ENCODE measurements at places on chromosomes 6 and 20.

- DNase-seq = no peak
Measured at GRCh38 chr6:5710516-5710915, 296.2 kb downstream of the NRN1 start.

DNA sequence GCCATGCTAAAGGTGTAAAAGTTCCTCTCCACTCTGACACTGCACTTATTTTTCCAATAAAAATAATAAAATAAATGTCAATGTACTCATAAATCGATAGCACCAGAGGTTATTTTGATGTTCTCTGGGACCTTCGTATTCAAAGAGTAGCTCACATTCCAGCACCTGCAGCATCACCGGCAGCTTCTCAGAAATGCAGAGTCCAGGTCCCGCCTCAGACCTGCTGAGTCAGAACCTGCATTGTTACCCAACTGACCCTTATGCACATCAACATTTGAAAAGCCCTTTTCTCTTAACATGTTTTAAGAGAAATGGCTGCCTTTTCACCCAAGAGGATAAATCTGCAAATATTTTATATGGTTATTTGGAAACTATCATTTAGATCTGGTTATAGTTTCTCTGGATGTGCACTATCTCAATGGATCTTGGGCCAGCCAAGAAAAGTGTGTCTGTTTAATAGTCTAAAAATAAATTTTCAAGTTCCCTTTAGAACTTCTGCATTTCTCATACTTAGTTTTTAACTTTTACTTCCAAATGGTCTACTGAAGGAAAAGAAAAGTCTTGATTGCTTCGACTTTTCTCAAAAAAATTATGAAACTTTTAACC lies 216.2 kb upstream of the PRDM1 start:
- DNase-seq = no peak

- no peak for DNase-seq
Measured at GRCh38 chr6:78605909-78606446, 261.4 kb upstream of the IRAK1BP1 start.

- DNase-seq = no peak
Measured at GRCh38 chr6:88775866-88776571, 187.4 kb downstream of the RNGTT start.

GRCh38 chr6:39182604-39183003 lies 46.7 kb downstream of the KCNK5 start:
- no peak for DNase-seq

GRCh38 chr6:164266851-164267250 lies 852.3 kb downstream of the QKI start:
- DNase-seq = no peak

GRCh38 chr6:34066218-34066571 lies 79.7 kb downstream of the GRM4 start:
- DNase-seq = no peak

GRCh38 chr6:47057830-47058540 lies 15.9 kb upstream of the ADGRF1 start:
- DNase-seq = no peak

GRCh38 chr6:51562198-51562597 lies 525.2 kb downstream of the PKHD1 start:
- no peak for DNase-seq

DNA sequence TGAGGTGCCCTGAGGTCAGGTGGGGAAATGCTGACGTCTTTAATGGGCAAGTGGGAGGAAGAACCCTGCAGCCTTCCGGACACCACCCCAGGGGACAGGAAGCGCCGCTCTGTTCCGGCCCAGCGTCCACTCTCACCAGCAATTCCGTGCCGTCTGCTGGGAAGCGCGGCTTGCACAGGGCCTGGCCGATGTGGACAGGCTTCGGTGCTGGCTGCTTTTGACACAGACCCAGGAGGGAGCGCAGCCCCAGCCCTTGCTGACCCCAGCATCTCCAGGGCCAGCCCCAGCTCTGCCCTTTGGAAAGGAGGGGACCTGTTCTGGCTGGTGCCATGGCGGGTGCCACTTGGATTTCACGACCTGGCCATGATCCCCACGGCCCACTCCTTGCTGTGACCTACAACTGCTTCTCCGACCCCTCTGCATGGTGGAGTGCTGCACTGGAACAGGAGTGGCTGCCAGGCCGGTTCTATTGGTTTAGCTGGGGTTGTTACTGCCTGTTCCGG lies 123.2 kb downstream of the DLL1 start:
- DNase-seq = no peak

DNA sequence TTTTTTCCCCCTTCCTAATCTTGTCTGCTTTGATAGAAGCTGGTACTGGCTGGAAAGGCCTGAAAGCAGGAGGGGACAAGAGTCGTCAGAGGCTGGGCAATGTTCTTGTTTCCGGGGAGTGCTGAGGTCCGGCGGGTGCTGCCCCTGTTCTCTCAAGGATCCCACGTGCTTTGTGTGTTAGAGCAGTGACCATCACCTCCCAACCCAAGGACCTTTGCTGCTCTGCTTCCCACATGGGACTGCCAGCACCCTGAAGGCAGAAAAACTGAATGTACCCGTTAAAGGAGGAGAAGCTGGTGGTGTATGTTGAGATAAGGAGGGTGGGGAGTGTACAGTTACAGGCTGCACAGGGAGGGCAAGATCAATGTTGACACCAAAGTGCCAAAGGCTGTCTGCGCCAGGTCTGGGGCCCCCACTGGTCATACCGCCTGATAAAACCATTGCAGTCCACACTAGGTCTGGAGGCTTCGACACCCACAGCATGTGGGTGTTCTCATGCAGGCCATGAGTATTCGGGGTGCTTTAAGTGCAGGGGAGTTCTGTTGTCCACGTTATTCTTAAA lies 15.0 kb downstream of the C20orf173 start:
- no peak for DNase-seq

- DNase-seq = no peak
Measured at GRCh38 chr6:22296067-22296466, 769 bp downstream of the PRL start.

GRCh38 chr6:83978324-83978734 lies 55.2 kb upstream of the MRAP2 start:
- DNase-seq = no peak

- DNase-seq = no peak
Measured at GRCh38 chr6:63819831-63820230, 184.2 kb downstream of the PHF3 start.

DNA sequence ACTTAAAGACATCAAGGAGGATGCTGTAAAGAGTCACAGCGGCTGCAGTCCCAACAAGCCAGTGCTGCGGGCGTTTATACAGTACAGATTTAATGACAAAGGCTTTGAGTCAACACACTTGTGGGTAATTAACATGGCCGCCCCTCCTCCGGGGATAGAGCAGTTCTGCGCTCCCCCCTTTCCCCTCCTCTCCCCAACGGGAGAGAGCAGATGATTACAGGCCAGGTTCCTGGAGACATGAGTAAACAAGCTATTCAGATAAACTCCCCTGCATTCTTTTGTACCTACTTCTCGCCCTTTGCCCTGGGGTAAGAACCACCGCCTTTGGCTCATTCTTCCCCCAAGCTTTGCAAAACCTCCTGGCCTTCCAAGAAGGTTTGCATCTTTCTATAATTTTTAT lies 23.6 kb upstream of the FABP7 start:
- no peak for DNase-seq

GRCh38 chr20:58891718-58892140 lies 39.2 kb downstream of the GNAS start:
- DNase-seq = no peak

DNA sequence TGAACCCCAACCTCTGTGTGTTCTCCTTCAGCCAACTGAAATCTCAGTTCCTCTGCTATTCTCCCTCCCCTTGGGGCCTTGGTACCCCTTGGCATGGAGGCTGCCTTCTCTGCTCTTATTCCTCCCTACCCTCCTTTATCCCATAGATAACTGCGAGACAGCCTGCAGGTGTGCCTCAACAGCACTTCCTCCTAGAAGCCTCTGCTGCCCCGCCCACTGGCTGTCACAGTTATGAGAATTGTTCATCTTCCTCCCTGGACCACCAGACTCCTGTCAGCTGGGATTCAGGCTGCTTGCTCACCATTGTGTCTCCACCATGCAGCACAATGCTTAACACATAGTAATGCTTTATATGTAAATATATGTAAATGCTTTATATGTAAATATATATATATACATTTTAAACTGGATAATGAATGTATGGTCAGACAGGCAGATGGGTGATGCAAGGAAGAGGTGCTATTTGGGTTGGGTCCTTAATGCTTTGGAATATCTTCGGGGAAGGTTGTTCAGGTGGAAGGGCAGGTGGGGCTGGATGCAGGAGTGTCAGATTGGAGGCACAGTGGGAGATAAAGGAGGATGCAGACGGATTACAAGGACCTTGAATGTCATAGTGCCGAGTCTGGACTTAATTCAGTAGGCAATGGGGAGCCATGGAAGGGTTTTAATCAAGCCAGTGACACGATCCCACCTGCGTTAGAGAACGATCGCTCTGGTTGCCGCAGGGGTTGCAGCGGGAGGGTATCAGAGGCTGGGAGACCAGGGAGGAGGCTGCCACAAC lies 4.9 kb downstream of the CDH22 start:
- DNase-seq = no peak

DNA sequence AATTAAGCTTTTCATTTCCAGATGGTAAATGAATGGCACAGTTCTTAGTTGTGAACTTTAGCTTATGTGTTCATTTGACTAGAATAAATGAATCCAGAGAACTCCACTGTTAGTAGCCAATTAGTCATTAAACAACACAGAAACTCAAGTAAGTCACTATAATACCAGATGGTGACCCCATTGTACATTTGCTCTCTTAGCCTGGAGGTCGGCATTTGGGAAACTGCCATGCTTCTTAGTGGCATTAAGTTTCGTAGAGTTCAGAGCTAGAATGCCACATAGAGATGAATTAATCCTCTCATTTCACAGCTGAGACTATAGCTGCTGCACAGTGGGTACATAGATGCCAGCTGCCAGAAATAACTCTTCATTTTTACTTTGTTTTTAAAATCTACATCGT lies 10.8 kb upstream of the DTNBP1 start:
- no peak for DNase-seq

DNA sequence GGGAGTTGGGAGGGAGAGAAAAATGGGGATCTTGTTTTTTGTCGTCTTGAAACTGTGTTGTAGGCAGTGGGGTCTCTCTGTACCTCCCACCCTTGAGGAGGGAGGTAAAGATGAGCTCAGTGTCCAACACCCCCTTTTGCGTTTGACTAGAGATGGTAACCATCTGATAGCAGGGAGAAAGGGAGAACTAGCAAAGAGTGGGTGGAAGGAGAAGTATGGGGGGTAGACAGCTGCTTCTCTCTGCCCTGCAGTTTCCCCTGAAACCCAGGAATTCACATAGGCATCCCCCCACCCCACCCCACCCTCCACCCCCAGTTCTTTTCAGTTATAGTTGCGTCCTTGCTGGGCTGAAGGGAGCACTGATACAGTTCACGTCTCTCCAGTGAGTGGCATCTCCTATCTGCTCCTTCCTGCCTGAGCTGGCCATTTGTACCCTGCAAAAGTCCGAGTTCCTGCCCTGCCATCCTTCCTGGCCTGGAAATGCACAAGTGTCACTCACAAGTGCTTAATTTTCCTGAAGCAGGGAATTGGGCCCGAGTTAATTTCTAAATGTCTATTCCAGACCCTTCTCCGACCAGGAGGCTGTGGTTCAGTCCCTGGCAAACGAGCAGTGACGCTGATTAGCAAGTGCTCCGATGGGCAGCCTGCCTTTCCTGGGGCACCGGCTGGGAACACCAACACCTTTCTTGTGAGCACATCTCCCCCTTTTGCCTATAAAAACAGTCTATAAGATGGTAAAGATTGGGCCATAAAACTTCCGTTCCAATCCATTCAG lies 1.5 kb downstream of the SIRPA start:
- DNase-seq = no peak

- no peak for DNase-seq
Measured at GRCh38 chr20:13436530-13436929, 202.2 kb downstream of the TASP1 start.

GRCh38 chr20:48990467-48990866 lies 55.6 kb upstream of the CSE1L start:
- DNase-seq = no peak

DNA sequence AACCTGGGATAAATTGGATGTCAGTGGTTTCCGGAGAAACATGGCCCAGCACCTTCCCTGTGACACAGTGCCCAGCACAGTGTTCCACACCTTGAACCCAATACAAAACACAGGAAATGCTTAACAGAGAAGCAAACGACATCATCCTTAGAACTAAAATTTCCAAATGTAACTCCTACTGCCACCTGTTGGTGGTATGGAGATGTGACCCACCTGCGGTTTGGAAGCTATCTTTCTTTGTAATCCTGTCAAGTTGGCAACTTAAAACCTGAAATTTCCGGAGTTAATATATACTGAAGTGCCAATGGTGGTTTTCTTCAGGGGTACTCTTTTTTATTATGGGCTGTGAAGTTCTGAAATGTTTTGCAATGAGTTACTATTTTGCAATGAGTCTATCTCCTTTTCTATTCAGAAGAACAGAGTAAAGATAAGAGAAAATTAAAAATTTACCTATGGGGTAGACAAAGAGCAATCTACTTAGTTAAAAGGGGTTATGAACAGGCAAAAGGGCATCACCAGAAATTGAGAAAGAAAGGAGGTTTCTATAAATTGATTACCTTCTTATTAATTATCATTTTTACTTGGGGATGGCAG lies 658.8 kb downstream of the PTPRT start:
- DNase-seq = no peak

DNA sequence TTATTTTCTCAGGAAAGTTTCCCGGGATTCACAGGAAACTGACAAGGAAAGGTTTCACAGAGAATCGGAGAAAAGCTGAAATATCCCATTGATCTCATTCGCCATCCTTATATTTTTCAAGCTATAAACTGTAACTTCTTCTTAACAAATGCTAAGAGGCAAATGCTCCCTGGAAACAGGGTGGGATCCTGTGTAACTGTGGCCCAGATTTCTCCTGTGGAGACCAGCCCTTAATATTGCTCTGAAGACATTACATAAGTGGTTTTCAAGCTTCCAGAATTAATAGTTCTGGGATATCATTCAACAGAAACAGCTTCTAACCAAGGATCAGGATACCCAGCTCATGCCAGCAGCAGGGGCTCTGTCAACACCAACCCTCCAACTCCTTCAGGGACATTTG lies 69.2 kb downstream of the THBS2 start:
- no peak for DNase-seq

DNA sequence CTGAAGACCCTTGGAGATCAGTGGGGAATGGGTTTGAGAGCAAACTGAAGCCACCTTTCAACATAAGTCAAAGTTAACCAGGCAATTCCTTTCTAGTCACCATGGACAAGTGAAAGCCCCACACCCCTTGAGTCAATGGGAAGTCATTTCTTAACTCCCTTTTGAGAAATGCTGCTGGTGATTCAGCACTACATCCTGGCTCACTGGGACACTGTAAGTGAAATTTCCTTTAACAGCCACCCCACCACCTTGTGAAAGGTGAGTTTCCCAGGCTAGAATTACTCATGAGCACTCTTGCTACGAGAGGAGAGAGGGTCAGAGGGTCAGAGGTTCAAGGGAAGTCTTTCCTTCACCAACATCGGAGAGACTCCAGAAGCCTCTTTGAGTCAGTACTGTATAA lies 93.3 kb upstream of the MARCKS start:
- no peak for DNase-seq

GRCh38 chr6:117028256-117028655 lies 151.2 kb downstream of the RFX6 start:
- no peak for DNase-seq

- no peak for DNase-seq
Measured at GRCh38 chr20:50824137-50824536, 29.3 kb downstream of the BCAS4 start.

Measured in stimulated activated CD8-positive, alpha-beta memory T cell treated with anti-CD3 and anti-CD28 coated beads, Interleukin-2, amount 100 ng/mL, for 48 hours (primary cell).